ENCODE measurements at places on chromosomes 5 and 9. TPM values are rescaled to one million over a fixed set of nuclear protein-coding genes. Genes with fewer than 3 reads are reported as not detected.

The PCDHB2 gene
- 33.7 TPM for total RNA-seq

DNA sequence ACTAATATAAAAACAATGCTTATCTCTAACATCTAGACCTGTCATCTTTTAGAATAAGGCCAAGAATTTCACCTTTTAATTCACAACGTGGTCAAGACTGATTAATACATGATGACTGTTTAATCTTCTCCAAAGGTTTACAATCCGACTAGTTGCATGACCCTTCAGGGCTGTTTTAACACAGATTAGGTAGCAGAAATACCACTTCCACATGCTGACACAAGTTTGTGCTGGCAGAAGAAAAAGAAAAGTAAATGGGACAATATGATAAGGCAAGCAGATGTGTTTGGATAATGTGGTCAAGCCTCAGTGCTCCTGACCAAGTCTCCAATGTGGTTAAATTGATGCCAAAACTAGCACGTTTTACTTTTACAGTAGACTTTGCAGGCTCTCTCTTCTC is 31.1 kb downstream of the SEMA6A start:
- no peak for DNase-seq

DNA sequence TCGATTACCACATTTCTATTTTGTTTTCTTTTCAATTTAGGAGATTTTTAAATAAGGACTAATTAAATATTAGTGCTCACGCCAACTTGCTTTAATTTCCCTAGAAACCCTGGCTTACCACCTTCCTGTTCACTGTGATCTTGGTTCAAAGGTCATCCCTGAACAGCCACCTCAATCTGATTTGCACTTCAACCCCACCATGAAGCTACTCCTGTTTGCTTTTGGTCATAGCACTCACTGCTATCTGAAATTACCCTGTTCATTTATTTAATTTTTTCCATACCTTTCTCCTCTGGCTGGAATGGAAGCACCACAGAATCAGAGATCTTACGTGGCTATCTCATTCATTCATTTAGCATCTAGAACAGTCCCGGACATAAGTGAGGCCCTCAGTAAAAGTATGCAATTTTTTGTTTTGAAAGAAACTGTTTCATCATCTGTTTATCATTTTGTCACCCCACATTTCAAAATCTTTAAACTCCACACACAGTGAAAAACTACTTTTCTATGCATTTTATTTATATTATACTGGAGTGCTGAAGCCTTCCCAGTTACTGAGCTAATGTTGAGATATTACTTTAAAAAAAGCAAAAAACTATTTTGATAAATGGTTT is 17.2 kb upstream of the ADAMTSL1 start:
- no peak for DNase-seq

- no peak for DNase-seq
Observed at GRCh38 chr9:76720245-76720644, 44.0 kb upstream of the PCA3 start.

GRCh38 chr5:172448999-172449398 is 5.3 kb downstream of the SH3PXD2B start:
- DNase-seq = no peak

GRCh38 chr5:76153271-76153670 is 70.1 kb downstream of the SV2C start:
- no peak for DNase-seq

- DNase-seq = no peak
Observed at GRCh38 chr5:11037080-11037479, 276.0 kb upstream of the DAP start.

GRCh38 chr5:145941448-145942130 is 5.2 kb downstream of the SH3RF2 start:
- no peak for DNase-seq

GRCh38 chr5:96257904-96258303 is 175.1 kb downstream of the PCSK1 start:
- DNase-seq = no peak

DNA sequence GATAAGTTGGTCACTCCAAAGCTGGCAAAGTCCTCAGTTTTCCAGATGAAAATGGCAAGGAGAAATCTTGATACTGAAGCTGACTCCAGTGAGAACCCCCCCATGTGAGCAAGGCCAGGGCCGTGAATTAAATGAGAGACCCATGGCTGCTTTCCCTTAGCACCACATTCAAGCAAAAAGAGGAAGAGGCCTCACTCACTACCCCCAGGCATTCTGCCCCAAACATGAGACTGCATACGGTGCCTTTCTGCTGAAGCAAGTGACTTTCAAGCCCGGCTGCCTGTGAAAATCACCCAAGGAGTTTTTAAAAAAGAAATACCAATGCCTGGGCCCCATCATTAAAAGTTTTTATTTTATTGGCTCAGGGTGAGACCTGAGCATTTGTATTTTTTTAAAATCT is 66.9 kb downstream of the TMEM252 start:
- no peak for DNase-seq

GRCh38 chr5:166540156-166540555 is 1751.3 kb upstream of the WWC1 start:
- DNase-seq = no peak

- DNase-seq = no peak
Observed at GRCh38 chr5:131959906-131960305, 14.4 kb upstream of the MEIKIN start.

The HACD4 gene
- total RNA-seq = 2.4 TPM
